ENCODE measurements at places on chromosomes 13 and 19.
A peak's percentile ranks its signal among the peaks of the same experiment; 100 is the strongest.

DNA sequence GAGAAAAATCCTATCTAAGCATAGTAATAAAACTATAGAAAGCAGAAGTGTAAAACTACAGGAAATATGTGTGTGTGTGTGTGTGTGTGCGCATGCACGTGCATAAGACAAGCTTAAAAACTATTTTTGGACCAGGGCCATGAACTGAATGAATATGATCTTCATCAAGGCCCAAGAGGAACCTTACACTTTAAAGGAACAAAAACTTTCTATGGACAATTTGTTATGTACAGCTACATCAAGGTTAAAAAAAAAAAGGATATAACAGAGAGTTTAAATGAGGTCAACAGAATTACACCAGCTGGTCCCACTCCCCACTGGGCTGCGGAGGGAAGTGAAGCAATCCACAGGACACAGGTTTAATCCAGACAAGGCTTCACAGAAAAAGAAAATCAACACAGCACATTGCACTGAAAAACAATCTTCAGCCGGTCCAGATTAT, 151.1 kb downstream of the LHFPL6 start:
- H3K4me1 ChIP-seq: peaks cover 4% of the 10 kb centered on the region
- no peaks in the 10 kb centered on the region for H3K27me3 ChIP-seq
- H3K4me3 ChIP-seq: no peak overlapping the region
- DNase-seq: peak; percentile 30
- no peaks in the 10 kb centered on the region for H3K36me3 ChIP-seq

GRCh38 chr13:110265682-110266430, 41.1 kb downstream of the COL4A1 start:
- H3K27me3 ChIP-seq: no peaks in the 10 kb centered on the region
- no peak for DNase-seq
- H3K4me3 ChIP-seq: no peak overlapping the region
- peaks cover 48% of the 10 kb centered on the region for H3K4me1 ChIP-seq
- H3K27ac ChIP-seq: no peak overlapping the region

- H3K27ac ChIP-seq: no peak overlapping the region
- H3K4me3 ChIP-seq: no peak overlapping the region
- no peaks in the 10 kb centered on the region for H3K36me3 ChIP-seq
- H3K27me3 ChIP-seq: no peaks in the 10 kb centered on the region
- DNase-seq: no peak
- H3K4me1 ChIP-seq: no peaks in the 10 kb centered on the region
These were observed 349.0 kb downstream of the TBC1D4 start for GRCh38 chr13:75132701-75133695.

DNA sequence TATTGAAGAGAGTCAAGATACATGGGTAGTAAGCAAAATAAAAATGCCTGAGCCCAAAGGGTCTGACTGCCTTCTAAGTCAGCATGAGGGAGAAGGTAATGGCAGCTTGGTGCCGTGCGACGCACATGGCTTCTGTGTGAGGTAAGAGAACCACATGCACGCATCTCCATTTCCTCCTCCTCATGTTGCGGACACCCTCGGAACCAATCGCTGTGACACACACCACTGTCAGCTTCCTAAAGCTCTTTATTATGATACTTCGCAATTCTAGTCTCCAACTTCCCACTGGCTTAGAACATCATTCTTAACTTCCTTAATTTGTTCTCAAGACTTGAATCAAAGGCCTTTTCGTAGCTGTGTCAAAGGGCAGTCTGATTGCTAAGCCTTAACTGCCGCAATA, 170.1 kb downstream of the OXGR1 start:
- H3K36me3 ChIP-seq: no peaks in the 10 kb centered on the region
- H3K4me1 ChIP-seq: no peaks in the 10 kb centered on the region
- H3K27me3 ChIP-seq: no peaks in the 10 kb centered on the region
- no peak overlapping the region for H3K27ac ChIP-seq

DNA sequence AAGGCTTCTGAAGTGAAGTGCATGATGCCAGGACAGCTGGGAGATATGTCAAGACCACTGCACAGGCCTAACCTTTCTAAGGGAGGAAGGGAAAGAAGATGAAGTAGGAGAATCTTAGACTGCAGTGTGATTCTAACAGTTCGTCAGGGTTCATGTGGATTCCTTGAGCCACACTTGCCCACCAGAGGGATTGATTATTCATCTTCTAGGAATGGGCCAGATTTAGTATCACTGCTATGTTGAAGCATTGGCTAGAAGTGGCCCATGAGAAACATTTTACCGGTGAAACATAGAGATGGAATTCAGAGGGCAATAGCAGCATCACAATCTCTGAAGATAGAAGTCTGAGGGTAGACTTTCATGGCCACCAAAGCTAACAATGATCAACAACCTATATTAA, 550.8 kb upstream of the SLITRK1 start:
- H3K27me3 ChIP-seq: no peaks in the 10 kb centered on the region
- H3K27ac ChIP-seq: no peak overlapping the region
- H3K36me3 ChIP-seq: no peaks in the 10 kb centered on the region
- peak; percentile 83 for DNase-seq
- H3K4me3 ChIP-seq: no peak overlapping the region
- H3K4me1 ChIP-seq: peaks cover 1% of the 10 kb centered on the region

Data from IMR-90 (cell line).